OCI-LY7 (cell line): ENCODE measurements at places on chromosomes 7 and 10. TPM values are rescaled to one million over a fixed set of nuclear protein-coding genes. Genes with fewer than 3 reads are reported as not detected.

The MGAM2 gene
- not detected in 2 replicates for total RNA-seq

The CCDC3 gene
- total RNA-seq: not detected in 2 replicates

The PDE6C gene
- total RNA-seq: 0.13 TPM in 1 of 2 replicates, not detected in the other

The APBB1IP gene
- total RNA-seq: 167 and 196 TPM in 2 replicates

The CLCN1 gene
- total RNA-seq: not detected in 2 replicates

The CFAP43 gene
- total RNA-seq: not detected in 2 replicates

The SPAM1 gene
- not detected in 2 replicates for total RNA-seq

The LRGUK gene
- 0.46 and 0.52 TPM in 2 replicates for total RNA-seq

DNA sequence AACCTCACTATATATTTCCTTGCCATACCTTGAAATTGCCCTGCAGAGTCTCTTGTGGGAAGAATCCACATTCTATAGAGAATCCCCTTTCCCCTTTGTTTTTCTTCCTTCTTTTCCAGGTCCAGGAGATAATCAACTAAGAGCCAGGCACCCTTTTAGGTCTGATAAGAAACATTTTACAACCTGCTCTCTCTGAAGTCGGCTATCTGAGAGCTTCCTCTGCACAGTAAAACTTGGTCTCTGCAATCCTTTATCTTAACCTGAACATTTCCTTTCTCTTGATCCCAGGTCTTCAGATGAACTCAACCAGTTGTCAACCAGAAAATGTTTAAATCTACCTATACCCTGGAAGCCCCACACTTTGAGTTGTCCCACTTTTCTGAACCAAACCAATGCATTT is 19.5 kb upstream of the PTER start:
- DNase-seq: no peak

DNA sequence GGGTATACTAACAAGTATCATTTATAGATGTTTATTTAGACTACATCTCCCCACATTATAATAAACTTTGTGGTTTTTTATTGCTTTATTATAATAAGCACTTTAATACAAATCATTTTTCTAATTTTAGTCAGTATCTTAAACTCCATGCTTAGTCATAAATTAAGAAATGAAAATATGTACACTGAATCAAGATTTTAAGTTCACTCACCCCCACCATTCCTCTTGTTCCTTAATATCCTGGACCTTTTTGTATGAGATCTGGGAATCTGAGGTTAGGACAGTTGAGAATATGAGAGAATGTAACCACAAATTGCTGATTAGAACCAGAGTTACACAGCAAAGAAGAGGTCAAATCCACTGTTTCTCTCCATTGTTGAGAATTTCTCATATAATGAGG is 93.6 kb upstream of the WNT16 start:
- no peak for DNase-seq

DNA sequence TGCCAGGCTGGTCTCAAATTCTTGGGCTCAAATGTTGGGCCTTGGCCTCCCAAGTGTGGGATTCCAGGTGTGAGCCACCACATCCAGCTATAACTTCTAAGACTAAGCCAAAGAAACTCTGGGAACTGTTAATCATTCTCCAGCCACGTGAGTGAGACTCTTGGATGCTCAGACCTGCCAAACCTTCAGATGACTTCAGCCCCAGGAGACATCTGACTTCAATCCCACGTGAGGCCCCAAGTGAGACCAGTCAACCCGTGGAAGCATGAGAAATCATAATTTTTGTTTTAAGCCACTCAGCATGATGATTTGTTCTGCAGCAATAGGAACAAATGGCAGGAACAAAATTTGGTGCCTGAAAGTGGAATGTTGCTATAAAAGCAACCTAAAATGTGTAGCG is 4.3 kb upstream of the PCBD1 start:
- DNase-seq: no peak

- DNase-seq: no peak
Observed at GRCh38 chr10:58886406-58886805, 290.0 kb upstream of the PHYHIPL start.

DNA sequence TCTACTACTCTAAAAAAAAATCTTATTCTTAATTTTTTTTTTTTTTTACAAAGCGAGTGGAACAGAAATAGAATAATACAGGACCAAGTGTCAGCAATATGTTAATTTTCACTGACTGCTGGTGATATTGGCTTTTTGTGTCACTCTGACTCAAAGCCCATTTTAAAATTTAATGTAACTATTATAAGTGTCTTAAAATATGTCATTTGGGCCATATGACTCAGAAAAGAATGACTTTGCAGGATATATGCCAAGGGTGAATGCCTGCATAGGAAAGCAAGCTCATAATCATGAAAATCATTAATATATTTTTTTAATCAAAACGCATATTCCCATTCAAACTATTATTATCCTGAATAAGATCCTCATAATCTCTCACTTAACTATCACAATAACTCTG is 149.2 kb downstream of the GNAT3 start:
- no peak for DNase-seq

- DNase-seq: peak; percentile 64
Observed at GRCh38 chr10:62031507-62031906, 130.0 kb downstream of the ARID5B start.

DNA sequence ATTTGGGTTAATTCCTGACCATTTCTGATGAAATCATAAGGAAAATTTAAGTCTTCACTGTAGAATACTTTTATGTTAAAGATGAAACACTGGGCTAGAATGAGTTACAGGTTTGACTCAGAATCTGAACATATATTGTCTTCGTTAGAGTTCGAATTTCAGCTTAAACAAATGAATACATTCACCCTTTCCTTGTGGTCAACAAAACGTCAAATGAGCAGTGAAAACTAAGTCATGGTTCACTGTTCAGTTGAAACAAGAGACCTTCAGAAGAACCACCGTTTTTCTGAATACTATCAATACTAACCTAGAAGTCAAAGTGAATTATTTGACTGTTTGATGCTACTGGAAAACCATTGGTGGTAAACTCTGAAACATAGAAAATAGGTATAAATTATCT is 235.2 kb upstream of the ZWINT start:
- no peak for DNase-seq

DNA sequence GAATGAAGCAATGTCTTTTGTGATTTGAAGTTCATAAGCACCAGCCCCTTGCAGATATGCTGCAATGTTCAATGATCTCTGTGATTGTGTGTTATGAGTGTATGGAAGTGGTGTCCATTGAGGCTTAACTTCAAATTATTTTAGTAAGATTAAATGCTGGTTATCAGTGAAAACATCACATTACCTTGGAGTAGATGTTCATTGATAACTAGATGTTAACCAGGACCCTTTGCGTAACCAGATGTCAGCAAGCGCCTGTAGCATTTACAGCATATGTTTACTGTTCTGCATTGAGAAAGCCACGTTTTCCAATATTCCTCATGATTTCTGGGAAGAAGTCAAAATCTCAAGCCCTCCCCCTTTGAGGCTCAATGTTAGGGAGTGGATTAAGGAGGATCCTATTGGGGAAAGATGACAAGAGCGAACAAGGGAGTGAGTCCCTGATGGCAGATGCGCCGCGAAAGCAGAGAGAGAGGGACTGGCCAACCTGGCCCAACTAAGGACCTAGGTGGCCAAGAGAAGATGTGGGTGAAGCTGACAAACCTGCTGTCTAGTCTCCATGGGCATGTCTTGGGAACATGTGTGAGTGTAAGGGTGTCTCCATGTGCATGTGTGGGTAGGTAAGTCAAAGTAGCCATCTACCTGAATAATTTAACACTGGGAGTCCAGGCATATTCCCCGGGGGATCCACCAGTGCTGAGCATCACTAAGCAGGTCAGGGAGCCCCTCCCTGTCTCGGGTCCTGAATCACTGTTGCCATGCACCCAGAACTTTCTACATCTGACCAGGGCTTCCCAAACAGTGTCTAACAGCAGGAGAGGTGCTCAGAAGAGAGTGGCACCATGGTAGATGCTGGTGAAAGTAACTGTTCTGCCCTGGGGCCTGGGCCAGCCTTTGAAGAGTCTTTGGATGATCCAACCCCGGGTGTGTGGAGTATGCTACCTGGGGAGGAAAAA is 141.6 kb upstream of the GDF10 start:
- DNase-seq: no peak

GRCh38 chr7:12386313-12386740 is 17.3 kb downstream of the VWDE start:
- no peak for DNase-seq

- no peak for DNase-seq
Observed at GRCh38 chr7:151984612-151985011, 28.4 kb downstream of the GALNTL5 start.

- no peak for DNase-seq
Observed at GRCh38 chr10:101379663-101380352, 25.8 kb downstream of the BTRC start.

- DNase-seq: no peak
Observed at GRCh38 chr10:6778992-6779701, 199.1 kb upstream of the PRKCQ start.

- no peak for DNase-seq
Observed at GRCh38 chr10:30625080-30625479, 4.5 kb downstream of the LYZL2 start.

- no peak for DNase-seq
Observed at GRCh38 chr10:4733150-4733842, 92.7 kb upstream of the AKR1E2 start.

- no peak for DNase-seq
Observed at GRCh38 chr7:99790407-99790806, 6.4 kb upstream of the CYP3A4 start.

- DNase-seq: no peak
Observed at GRCh38 chr10:86481761-86482160, 39.8 kb downstream of the WAPL start.
